ENCODE measurements at places on chromosomes 13 and 19. TPM values are rescaled to one million over a fixed set of nuclear protein-coding genes. Genes with fewer than 3 reads are reported as not detected.

GRCh38 chr19:6678690-6679109 lies 8.7 kb upstream of the TNFSF14 start:
- DNase-seq: peak; percentile 32

DNA sequence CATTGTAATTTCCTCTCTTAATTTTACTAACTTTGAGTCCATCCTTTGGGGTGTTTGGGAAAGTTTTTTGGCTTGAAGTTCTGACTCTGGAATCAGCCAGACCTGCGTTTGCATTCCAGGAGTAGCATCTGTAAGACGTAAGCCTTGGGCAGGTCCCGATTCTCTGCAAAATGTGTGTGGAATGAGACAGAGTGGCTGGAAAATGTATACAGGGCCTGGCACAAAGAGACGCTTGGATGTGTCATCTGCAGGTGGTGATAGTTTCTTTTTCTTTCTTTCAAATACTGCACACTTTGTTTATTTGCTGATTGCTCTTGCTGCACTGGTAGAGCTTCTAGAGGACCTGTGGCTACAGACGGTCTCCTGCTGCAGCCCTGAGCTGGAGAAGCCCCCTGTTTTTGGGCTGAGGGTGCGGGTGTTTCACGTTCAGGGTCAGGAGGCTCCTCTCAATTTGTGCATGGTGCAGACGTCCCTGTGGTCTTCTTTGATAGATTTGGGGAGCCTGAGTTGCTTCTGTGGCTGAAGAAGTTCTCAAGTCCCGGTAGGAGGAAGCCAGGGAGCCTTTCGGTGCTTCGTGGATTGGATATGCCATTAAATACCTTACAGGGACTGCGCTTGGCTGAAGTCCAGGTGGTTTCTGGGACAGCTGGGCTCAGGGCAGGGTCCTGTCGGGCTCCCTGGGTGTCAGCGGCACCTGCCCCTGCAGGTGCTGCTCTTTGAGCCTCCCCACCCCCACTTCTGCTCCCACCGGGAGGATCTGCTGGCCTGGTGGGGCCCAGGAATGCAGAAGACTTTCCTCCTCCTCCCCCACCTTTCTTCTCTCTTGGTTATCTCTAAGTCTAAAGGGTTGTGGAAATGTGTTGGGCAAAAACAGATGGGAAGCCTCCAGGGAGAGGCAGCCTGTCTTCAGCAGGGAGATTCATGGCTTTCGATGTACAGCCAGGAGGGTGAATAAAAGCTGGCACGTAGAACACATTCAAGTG lies 44.0 kb upstream of the GAS6 start:
- no peak for DNase-seq

DNA sequence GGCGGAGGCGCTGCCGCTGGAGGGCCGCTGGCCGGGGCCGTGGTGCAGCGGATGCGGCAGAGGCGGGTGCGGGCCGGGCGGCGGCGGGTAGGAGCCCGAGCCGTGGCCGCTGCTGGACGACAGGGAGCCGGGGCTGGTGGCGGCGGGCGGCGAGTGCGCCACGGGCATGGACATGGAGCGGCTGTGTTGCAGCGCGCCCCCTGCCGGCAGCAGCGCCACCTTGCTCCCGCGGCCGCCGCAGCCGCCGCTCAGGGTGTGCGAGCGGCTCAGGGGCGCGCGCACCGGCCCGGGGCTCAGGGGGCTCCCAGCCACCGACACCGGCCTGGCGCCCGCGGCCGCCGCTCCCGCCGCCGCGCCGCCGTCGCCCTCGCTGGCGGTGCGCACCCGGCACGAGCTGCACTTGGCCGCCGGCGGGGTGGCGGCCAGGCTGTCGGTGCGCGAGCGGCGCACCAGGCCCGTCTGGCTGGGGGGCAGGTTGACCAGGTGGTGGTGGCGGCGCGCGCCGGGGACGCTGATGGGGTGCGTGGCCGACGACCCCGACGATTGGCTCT lies 1.7 kb downstream of the IRS2 start:
- peak; percentile 88 for DNase-seq

- no peak for DNase-seq
These were observed 12.1 kb upstream of the PEX11G start for GRCh38 chr19:7500811-7501450.

IL12RB1 gene
- polyA plus RNA-seq: 1.8 TPM

- no peak for DNase-seq
These were observed 1456.1 kb upstream of the MIR17HG start for GRCh38 chr13:89891416-89891815.

DNA sequence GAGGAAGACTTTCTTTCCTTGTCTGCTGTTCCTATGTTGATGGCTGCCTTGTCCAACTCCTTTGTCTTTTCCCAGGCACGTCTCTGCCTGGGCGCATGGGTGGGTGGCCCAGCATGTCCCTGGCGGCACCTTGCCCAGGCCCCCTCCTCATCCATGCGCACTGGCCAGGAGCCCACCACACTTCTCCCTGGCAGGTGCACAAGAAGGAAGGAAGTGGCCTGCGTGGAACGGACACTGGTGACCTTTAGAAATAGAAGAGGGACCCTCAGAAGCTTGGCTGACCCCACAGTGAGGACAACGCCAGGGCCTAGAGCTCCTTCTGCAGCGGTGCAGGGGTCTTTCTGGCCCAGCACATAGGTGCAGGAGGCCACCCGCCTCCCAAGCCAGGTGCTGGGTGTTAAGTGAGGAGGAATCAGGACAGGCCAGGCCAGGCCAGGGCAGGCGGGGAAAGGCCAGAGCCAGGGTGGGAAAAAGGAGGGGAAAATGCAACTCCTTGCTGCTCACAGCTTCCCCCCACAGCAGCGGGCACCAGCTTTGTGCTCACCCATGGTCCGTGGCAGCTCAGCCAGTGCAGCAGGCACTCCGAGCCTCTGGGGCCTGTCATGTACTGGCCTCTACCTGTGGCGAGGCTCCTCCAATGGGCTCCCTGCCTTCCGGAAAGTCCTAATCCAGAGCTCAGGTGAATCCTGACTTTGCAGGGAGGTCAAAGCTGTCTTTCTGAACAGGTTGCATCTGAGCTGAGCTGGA lies 104.0 kb downstream of the SOX1 start:
- DNase-seq: no peak

KASH5 gene
- polyA plus RNA-seq: not detected

DNA sequence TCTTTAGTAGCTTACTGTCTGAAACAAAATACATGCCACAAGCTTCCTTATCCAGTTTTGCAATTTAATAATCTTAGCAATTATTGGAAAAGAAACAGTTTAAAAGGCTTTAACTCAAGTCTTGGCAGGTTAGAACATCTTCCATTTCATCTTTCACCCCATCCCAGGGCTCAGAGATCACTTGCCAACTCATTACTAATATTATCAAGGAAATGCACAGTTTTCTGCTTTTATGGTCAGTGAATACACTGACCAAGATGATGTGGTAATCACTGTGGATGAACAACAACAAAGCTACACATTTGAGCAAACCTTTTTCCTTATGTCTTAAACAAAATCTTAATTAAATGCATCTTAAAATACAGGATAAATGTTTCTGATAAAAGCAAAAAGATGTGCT lies 48.0 kb upstream of the ITM2B start:
- no peak for DNase-seq

- DNase-seq: peak; percentile 84
These were observed at the start of gene TLE5 for GRCh38 chr19:3062165-3063105. TLE5 (minus strand) TSS chr19:3062495; CDS start chr19:3062200, 295 bp downstream.

GRCh38 chr19:15934332-15935078 lies at the start of gene CYP4F11:
CYP4F11 (minus strand) TSS chr19:15934529; CDS start chr19:15934408, 121 bp downstream.
- no peak for DNase-seq

DNA sequence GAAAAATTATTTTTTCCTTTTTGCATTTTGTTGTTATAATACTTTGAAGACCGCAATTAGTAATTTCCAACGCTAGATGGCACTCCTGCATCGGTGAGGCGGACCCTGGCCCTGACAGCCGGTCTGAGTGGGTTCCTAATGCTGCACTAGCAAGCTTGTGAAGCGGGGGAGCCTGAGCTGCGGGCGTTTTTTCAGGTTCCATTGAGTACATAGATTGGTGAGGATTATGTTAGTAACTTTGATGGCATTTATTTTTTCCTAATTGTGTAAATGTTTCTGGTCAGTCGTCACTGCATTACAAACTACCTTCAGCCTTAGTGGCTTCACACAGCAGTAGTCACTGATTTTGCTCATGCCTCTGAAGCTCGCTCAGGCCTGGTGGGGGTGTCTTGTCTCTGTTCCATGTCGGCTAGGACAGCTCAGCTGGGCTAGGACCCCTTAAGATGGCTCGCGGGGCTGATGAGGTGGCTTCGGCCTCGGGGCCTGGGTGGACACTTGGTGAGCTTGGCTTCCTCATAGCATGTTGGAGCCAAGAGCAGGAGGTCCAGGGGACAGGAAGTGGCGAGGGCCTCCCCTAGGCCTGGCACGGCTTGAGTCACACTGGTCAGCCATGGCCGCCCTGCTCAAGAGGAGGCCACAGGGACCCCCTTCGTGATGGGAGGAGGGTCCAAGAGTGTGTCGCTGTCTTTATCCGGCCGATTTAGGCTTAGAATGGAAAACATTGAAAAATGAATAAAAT lies 25.0 kb downstream of the ERCC5 start:
- no peak for DNase-seq

- DNase-seq: no peak
These were observed 42.0 kb downstream of the CAPN12 start for GRCh38 chr19:38702278-38702677.

ZNF730 gene
- 0.23 TPM for polyA plus RNA-seq

SGCG gene
- polyA plus RNA-seq: 1.2 TPM

DNA sequence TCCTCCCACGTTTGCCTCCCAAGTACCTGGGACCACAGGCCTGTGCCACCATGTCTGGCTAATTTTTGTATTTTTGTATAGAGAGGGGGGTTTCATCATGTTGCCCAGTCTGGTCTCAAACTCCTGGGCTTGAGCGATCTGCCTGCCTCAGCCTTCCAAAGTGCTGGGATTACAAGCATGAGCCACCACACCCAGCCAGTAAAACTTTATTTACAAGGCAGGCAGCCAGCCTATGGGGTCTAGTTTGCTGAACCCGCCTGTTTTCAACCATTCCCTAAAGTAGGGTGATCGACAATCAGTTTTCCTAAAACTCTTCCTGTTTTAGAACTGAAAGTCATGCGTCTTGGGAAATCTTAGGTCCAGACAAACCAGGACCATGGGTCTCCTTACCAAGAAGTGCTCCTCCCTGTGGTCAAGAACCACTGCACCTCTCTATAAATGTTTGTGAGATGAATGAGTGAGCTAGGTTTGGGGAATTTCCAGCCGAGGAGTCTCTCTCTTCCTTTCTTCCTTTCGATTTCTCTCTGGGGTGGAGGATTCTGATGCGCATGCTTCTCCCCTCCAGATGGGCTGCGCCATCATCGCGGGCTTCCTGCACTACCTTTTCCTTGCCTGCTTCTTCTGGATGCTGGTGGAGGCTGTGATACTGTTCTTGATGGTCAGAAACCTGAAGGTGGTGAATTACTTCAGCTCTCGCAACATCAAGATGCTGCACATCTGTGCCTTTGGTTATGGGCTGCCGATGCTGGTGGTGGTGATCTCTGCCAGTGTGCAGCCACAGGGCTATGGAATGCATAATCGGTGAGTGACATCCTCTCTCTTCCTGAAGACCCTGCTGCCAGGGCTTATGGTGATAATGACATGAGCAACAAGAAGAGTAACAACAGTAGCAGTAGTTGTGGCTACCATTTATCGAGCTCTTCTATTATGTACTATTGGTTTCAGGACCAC lies 38.7 kb downstream of the ADGRE1 start:
- DNase-seq: no peak

DNA sequence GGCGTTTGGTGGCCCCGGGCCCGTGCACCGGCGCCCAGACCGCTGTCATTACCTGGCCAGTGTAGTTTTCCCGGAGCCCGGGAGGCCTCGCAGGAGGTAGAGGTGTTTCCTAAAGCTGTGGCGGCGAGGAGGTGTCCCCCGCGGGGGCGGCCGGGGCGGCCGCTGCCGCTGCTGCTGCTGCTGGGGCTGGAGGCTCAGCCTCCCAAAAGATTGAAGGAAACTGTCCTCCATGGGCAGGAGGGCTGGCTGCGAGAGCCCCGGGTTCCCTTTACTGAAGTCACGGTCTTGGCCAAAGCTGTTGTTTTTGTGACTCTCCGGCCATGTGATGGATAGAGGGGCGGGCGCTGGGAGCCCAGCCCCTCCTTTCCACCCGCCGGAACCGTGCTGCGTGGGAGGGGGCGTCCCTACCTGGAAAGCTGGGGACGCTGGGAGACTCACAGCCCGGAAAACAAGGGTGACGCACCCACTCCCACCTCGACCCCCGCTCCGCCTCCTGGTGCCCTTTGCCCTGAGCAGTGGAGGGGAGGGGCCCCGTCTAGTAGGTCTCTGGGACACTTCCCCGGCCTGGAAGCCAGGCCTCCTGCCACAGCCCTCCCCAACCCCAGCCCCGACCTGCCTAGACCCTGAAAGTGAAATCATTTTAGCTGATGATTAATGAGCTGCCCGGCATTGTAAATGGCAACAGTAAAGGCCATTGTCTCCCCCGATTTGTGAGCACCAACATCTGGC lies at the start of gene N4BP2L1:
Gene N4BP2L1 (minus strand): TSS at position 279 of the 729 bp plus-strand sequence. CDS start 48 bp downstream, at position 231.
- DNase-seq: peak; percentile 87

All from sigmoid colon (tissue), 7 donors.